ENCODE measurements at places on chromosomes 3 and 15.

DNA sequence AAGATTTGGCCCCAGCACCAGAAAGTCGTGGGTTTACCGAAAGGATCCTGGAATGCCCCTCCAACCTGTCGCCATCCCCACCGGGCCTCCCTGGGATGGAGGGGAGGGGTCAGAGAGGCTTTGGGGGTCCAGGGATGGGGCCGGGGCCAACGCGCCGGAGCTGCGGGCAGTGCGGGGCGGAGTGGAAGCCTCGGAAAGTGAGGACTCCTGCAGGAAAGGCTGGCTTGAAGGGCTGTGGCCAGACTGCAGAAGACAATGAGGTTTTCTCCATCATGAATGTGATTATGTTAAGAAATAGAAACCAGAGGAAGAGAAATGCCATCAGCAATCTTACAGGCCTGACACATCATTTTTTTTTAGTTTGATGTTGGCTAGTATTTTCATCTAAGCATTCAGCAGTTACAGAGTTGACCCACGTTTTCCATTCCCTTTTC is 738 bp downstream of the YEATS2 start:
- peak; percentile 35 for DNase-seq

- DNase-seq, result no peak
Measured at GRCh38 chr3:135448520-135448919, 517.0 kb upstream of the PPP2R3A start.

- no peak for DNase-seq
Measured at GRCh38 chr3:162175878-162176277, 679.3 kb downstream of the OTOL1 start.

GRCh38 chr15:74235962-74236361 is at the start of gene CCDC33:
Gene CCDC33 (plus strand): TSS chr15:74236326. CDS start chr15:74236720, 394 bp downstream.
- no peak for DNase-seq

GRCh38 chr3:171049861-171050444 is 23.4 kb upstream of the SLC2A2 start:
- DNase-seq, result peak; percentile 75

DNA sequence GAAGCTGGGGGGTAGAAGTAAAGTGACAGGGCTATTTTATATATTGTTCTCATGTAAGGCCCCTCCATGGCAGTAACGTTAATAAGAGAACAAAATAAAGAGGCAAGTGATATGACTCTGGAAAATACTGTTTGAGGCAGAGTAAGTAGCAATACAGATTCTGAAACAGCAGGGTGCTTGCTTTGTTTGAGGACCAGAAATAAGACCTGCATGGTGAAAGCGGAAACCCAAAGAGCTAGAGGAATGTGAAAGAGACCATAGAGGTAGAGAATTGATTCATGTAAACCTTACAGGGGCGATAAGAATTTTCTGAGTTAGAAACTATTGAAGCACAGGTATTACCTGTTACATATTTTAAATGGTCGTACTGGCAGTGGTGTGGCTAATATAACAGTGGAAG is 1517.1 kb downstream of the SI start:
- no peak for DNase-seq

DNA sequence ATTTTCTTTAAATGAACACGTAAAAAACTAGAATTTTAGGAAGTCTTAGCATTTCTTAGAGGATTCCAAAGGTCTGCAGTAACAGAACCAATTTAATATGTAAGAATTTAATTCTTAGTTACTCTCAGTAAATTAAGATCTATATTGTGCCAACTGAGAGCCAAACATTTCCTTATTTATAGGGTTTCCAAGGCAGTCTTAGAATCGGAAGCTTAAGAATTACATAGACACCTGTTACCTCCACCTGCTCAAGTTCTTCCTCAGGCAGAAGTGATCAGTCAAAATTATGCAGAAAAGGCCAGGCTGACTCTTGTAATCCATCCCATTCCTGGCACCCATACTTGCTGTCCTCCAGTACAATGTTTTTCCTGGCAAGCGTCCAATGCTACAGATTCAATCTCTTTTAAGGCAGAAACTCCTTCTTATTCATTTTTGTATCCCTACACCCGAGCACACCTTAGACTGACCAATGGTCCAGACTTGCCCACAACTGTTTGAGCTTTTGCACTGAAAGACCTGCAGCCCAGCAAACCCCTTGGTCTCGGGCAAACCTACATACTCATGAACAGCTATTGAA is 64.3 kb downstream of the NCEH1 start:
- DNase-seq, result peak; percentile 43

GRCh38 chr15:51281368-51281967 is 56.9 kb downstream of the CYP19A1 start:
- peak; percentile 36 for DNase-seq

DNA sequence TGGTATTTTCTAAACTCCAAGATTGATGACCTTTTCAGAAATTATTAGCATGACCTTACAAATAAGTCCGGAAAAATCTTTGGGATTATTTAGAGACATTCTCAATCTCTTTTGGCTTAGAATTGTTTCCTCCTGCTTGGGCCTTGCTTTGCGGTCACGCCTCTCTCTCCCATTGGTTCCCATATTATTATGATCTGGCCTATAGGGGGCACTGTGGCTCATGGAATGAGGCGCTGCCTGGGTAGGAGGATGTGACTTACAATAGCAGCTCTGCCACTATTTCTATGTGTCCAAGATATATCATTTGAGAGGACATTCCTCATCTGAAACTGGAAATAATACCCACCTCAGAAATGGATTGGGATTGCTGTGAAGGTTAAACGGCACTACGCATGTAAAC is 464.9 kb downstream of the MFSD1 start:
- peak; percentile 24 for DNase-seq

DNA sequence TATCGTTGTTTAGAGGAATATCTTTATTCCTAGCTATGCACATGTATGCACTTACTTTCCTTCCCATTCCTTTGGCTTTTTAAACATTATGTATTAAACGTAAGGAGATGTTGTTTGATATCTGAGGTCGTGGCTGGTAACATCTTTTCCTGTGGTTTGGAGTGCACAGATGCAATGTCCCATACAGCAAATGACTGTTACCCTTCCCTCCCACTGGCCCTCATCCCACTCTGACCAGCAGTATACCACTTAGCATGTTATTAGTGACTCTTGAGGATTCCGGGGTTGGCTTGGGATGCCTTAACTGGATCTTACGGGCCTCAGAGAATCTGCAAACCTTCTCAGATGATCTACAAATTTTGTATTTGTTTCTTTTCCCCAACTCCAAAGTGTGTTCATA is 34.5 kb downstream of the TGFBR2 start:
- no peak for DNase-seq

DNA sequence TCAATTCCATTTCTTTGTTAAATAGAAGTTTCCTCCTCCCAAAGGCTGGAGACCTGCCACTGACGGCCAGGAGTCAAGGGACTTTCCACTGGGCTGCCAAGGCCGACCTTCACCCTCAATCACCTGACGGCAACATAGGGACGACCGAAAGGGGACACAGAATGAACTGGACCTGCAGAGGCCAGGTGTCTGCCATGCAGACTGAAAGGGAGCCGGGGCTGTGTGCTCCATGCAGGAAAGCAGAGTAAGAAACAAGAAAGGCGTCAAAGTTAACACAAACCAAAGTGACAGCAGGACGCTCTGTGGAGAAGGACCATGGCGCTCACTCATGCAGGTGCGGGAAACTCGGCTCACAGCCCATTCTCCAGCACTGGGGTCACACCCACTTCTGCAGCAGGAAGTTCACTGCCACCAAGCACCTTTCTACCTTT is 26.1 kb downstream of the ZXDC start:
- no peak for DNase-seq

DNA sequence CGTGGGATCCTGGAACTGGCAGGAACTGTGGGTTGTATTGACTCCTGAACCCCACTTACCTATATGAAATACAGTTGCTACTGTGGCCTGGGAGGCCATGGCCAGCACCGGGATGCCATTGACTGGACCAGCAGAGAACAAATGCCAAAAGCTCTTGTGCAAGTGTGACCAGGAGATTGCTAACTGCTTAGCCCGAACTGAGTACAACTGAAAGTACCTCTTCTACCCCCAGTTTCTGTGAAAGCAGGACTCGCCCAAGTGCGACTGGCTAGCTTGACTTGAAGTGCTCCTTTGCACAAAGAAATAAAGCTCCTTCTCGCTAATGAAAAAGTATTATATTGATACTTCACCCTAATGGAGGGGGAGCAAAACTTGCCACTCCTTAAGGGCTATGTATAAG is 101.3 kb upstream of the ATP11B start:
- DNase-seq, result no peak

DNA sequence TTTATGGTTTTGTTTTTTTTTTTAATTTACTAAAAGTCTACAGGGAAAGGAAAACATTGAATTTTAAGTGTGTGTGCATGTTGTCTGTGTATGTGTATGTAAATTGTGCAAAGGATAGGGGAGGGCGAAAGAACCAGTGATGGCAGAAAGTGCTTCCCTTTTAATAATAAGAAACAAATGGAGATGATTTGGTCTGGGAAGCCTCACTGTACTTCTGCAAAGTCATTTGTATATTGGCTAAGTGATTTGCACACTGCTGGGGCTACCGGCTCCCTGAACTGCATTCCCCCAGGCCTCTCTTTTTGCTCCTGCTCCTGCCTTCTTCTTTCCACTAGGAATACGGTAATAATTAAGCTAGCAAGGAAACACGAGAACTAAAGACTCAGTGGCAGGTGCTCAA is 101.2 kb downstream of the CD47 start:
- DNase-seq, result no peak

GRCh38 chr3:148975696-148976095 is 15.6 kb upstream of the GYG1 start:
- DNase-seq, result no peak

GRCh38 chr15:80475572-80475971 is 71.4 kb downstream of the ARNT2 start:
- DNase-seq, result no peak

DNA sequence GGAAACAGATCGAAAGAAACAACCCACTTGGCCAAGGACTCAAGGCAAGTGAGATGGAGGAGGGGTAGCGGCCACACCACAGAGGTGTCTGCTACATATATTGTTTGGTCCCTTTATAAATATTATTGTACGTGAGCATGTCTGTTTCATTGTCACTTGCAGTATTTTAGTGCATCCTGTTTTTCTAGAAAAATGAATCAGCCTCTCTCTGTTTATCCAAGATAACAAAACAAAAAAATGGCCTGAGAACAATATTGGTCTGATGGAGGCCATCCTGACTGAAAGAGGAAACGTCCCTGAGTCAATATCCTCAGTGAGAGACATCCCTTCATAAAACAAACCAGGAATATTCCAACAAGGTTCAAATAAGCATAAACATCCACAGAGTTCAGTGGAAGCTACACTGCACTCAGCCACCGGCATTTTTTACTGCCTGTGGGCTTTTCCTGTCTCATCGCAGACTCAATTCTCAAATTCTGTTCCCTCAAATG is 42.0 kb downstream of the WWTR1 start:
- DNase-seq, result no peak

DNA sequence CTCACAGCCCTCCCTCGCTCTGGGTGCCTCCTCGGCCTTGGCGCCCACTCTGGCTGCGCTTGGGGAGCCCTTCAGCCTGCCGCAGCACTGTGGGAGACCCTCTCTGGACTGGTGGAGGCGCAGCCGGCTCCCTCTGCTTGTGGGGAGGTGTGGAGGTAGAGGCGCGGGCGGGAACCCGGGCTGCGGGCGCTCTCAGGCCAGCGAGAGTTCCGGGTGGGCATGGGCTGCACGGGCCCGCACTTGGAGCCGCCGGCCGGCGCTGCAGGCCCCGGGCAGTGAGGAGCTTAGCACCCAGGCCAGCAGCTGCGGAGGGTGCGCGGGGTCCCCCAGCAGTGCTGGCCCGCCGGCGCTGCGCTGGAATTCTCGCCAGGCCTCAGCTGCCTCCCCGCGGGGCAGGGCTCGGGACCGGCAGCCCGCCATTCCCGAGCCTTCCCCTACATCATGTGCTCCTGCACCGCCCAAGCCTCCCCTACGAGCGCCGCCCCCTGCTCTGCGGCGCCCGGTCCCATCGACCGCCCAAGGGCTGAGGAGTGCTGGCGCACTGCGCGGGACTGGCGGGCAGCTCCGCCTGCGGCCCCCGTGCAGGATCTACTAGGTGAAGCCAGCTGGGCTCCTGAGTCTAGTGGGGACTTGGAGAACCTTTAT is 46.0 kb upstream of the GSK3B start:
- no peak for DNase-seq

DNA sequence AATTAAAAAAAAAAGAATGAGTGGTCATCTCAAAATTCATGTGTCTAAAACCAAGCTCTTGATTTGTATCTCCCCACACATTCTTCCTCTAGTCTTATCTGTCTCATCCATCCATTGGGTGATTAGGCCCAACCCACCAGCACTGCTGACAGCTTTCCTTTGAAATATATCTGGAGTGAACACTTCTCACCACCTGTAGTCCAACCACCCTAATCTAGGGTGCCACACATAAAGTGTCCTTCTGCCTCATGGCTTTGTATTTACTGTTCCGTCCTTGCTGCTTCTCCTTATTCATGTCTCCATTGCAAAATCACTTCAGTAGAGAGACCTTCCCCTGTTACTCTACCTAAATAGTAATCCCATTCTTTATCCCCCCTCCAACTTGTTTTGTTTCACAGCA is 82.4 kb upstream of the PTX3 start:
- DNase-seq, result no peak

GRCh38 chr3:64352639-64352992 is 127.3 kb upstream of the PRICKLE2 start:
- DNase-seq, result no peak

- DNase-seq, result no peak
Measured at GRCh38 chr3:43023746-43024145, 44.6 kb downstream of the GASK1A start.

GRCh38 chr3:12705981-12706380 is 42.1 kb upstream of the RAF1 start:
- peak; percentile 77 for DNase-seq

- peak; percentile 88 for DNase-seq
Measured at GRCh38 chr3:60610441-60611112, 640.7 kb downstream of the FHIT start.

DNA sequence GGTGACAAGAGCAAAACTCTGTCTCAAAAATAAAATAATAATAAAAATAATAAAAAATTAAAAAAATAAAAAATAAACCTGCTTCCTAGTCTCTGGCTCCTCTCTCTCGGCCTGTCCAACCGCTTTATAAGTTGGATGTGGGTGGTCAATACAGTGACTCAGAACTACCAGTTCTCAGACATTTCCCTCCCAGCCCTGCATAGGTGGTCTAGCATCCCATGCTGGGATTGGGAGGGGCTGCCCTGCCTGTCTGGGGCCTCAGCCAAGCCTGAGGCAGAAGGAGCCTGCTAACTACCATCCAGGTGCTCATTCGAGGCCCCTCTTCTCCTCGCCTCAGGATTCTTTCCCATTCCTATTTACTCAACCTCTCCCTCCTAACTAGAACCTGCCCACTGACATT is 33.3 kb upstream of the BLM start:
- DNase-seq, result no peak

GRCh38 chr3:127033171-127033570 is 50.3 kb downstream of the PLXNA1 start:
- no peak for DNase-seq

GRCh38 chr3:7346364-7346763 is 485.4 kb downstream of the GRM7 start:
- no peak for DNase-seq

DNA sequence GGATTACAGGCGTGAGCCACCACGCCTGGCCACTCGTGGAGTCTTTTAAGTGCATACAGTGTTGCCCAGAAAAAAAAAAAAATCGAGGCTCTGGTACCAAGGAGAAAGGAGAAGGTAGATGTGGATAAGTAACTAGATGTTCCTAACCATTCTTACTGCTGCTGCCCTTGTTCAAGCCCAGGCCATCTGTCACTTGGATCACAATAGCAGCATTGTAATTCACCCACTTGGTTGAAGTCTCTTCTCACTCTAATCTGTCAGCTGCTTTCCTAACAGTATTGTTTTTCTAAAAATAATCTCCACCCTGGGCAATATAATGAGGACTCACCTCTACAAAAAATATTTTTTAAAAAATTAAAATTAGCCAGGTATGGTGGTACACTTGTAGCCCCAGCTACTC is 58.0 kb upstream of the CRTC3 start:
- no peak for DNase-seq

- DNase-seq, result peak; percentile 71
Measured at GRCh38 chr15:80507131-80507530, 102.9 kb downstream of the ARNT2 start.

All from fibroblast of skin of abdomen (primary cell).